GM10248 (cell line): ENCODE measurements at places on chromosomes 1 and 21.
A peak's percentile ranks its signal among the peaks of the same experiment; 100 is the strongest.

DNA sequence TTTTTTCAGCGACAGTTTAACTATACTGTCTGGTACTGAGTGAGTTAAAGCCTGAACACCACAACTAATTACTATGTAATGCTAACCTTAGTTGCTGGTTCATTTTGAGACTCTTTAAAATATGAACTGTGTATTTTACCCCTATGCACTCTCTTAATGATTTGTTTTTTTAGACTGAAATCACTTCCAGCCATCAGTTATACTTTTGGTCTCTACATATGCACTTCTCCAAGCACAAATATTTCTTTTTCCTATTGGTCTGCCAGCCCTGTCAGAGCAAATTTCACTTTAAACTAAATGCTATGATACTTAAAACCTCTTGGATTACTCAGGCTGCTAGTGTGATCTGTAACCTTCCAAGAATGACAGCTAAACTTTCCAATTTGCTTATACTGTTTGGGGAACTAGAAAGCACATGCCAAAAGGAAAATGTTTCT, 38.1 kb upstream of the SCYL3 start:
- DNase-seq, result no peak

- DNase-seq, result no peak
Measured at GRCh38 chr1:207328004-207328403, 6.5 kb downstream of the CD55 start.

- DNase-seq, result no peak
Measured at GRCh38 chr1:245585252-245585959, 430.6 kb downstream of the KIF26B start.

DNA sequence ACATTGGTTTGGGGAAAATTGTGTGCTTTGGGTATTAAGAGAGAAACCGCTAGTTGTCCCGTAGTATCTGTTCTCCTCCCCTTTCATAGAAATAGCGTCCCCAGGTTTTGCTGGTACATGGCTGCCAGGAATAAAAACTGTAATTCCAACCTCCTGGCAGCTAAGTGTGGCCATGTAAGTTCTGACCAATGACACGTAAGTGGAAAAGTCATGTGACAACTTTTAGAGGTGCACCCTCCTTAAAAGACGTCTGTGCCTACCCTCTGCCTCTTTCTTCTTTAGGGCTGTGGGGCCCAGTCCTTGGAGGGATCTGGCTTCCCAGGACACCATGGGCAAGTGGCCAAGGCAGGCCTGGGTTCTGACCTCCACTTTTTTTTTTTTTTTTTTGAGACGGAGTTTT, 59.3 kb downstream of the UMODL1 start:
- no peak for DNase-seq

GRCh38 chr1:204649721-204650521, 35.6 kb downstream of the LRRN2 start:
- DNase-seq, result no peak

DNA sequence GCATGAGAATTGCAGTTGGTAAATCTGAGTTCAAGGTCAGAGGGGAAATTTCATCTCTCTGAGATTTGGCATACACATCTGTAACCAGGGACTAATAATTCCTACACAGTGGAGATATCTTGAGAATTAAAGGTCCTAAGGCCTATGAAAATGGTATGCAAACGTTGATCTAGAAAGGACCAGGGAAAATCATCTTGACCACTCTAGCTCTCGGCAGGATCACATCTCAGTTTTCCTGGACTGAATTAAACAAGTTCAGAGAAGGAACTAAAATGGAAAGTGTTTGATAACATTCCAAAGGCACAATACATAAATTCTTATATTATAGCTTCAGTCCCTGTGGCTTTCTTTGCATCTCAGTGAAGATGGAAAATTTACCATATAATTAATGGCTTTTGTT, 28.5 kb upstream of the SIPA1L2 start:
- no peak for DNase-seq

- no peak for DNase-seq
Measured at GRCh38 chr1:224980181-224980580, 50.7 kb downstream of the DNAH14 start.

DNA sequence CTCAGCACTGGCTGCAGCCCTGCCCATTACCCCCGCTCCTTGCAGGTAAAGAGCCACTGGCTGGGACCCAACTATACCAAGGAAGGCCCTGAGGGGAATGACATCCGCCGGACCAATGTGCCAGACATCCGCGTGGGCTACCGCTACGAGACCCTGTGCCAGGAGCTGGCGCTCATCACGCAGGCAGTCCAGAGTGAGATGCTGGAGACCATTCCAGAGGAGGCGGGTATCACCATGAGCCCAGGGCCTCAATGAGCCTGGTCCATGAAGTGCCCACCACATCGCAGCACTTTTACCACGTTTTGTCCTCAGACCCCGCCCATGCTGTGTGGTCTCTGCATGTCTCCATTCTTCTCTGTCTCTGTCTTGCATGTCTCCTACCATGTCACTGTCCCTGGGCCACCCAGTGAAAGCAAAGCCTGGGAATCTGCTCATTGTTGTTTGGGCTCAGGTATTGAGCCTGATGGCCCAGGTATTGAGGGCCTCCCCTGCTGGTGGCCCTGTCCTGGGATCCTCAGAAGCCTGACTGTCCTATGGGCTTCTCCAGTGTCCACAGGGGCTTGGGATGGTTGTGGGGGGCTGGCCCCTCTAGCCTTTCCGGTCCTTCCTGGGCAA, 11.4 kb downstream of the AMPD2 start:
- DNase-seq, result peak; percentile 11

DNA sequence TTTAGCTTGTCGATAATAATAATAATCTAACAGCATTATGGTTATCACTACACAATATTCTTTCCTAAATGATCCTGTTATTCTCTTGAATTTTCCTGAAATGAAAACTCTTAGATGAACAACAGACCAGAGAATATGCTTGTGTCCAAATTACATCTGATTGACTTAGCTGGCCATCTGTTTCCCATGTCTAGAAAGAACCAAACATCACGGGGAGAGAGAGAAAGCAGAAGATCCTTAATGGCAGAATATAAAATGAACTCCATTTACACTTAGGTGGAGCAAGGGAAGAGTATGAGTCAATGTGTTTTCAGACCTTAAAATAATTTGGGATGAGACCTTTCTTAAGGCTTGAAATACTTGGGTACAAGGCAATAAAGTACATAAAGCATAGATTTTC, 162.2 kb downstream of the DSCAM start:
- DNase-seq, result no peak

GRCh38 chr1:244444854-244445253, 6.9 kb downstream of the ADSS2 start:
- no peak for DNase-seq

- DNase-seq, result no peak
Measured at GRCh38 chr1:225595452-225595851, 57.5 kb downstream of the ENAH start.

DNA sequence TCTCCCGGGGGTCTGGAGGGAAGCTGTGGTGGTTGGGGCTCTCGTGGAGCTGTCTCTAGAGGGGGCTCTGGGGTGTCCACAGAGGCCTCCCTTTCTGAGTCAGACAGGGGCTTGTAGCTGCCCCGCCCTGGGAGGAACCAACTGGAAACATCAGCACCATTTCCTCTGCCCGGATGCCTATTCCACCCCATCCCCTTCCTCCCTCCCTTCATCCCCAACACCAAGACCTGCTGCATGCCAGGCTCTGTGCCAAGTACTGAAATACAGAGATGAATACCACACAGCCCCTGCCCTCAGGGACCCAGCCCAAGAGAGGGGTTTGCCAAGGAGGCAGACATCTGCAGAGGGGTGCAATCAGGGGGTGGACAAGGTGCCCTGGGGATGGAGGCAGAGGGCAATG, 125.6 kb upstream of the ADAR start:
- DNase-seq, result no peak

DNA sequence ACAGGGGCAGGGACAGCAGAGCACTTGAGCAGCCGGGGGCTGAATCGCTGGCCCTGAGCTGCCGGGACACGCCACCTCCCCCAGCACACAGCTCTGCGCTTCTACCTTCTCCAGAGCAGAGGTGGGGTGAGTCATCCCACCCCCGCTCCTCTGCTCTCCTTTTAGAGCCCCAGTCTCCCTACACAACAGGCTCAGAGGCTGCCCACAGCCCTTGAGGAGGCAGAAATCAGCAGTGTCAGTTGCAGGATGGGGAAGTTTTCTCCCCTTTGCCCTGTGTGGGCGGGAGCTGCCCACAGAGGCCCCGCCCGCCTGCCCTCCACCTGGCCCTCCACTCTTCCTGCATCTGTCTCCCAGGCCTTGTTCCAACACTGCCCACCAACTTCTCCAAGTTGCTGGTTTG, 94.6 kb downstream of the STUM start:
- peak; percentile 87 for DNase-seq

DNA sequence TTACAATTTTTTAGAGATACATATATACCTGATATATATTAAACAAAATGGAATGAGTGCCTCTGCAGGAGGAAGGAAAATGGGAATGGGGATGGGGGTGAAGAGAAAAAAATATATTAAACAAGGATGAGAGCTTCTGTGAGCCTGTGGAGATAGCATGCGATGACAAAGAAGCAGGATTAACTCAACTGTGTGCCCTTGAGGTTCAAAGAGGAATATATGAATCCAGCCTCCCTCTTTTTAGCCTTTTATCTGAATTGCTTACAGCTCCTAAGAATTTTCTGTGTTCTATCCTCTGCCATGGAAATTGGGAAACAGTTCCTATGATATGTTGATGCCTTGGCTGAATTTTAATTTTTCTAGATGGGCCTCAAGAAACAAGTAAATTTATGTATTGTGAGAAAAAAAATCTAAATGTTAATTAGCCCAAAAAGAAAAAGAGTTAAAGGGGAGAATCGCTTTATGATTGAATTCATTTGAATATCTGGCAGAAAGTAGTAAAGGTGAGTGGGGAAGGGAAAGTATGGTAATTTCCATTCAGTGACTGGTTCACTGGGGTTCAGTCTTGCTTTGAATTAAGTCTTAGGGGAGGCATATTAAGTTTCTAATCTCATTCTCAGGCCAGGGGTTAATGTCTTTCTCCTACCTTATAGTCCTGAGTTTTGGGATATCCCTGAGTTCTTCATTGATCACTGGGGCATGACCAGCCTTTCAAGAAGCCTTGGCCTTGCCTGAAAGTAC, 106.3 kb upstream of the HMCN1 start:
- no peak for DNase-seq

GRCh38 chr1:179372160-179372559, 6.4 kb downstream of the AXDND1 start:
- no peak for DNase-seq

GRCh38 chr1:15148941-15149340, 4.6 kb upstream of the TMEM51 start:
- DNase-seq, result no peak

GRCh38 chr1:238457610-238458009, 566.9 kb upstream of the ZP4 start:
- DNase-seq, result no peak

DNA sequence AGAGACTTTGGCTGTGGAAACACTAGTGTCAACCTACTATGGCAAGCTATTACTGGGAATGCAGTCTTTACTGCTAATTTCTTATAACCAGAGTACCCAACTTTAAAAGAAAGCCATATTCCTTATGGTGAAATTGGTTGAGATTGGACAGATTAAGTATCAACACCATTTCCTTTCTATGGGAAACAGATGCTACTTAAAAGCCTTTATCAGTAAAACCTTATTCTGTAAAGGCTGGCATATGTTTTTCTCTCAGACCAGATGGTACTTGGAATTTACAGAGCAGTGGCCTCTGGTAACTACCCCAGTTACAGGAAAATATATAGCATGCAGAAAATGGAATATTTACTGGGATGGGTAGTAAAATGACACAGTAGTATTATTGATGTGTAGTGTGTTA, 18.8 kb downstream of the IFI44 start:
- DNase-seq, result no peak

GRCh38 chr1:62912028-62912638, 128.2 kb downstream of the ATG4C start:
- no peak for DNase-seq

- no peak for DNase-seq
Measured at GRCh38 chr1:204084247-204084772, 11.4 kb downstream of the SOX13 start.

- DNase-seq, result no peak
Measured at GRCh38 chr1:7374563-7375160, 396.4 kb upstream of the VAMP3 start.

DNA sequence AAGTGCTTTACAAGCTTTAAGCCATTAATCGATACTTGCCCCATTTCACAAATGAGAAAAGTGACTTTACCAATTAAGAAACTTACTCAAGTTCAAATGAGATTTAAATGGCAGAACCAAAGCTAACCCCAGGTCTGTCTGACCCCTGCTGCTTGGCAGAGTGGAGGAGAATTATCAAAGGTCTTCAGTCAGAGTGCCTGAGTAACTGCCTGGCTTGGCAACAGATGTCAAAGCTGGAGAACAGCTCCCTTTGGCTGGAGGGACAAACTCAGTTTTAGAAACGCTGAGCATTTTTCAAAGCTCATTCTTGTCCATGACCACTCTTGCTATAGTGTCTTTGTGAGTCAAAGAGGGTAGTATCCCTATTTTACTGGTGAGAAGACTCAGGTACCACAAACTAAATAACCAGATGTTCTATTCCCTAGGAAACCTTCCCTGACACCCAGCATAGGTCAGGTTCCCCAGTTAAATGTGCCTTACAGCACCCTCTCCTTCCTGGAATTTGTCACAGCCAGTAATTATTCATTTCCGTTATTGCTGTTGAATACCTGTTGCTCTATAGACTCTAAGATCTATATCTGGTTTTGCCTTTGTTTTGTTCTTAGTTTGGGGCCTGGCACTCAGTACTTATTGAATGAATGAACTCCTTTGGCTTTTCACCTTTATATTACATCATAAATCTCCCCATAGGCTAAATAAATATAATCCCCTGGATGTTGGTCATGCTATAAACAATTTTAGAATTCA, 5.0 kb upstream of the BCAR3 start:
- no peak for DNase-seq

DNA sequence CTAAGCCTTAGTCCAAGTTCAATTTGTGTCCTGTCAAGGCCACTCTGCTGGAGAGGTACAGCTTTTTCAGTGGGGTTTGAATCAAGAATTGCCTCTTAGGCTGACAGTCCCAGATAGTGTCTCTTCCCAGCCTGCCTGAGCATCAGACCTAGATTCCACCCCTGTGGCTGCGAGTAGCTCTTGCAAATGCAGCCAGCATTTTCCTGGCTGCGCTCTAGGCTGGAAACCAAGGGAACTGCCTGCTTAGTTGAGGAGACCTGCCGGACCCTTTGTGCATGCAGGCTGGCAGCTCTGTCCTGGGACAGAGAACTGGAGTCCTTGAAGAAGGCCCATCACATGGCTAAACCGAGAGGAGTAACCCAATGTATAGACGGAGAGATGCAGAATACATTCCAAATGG, 293.7 kb downstream of the PCP4 start:
- no peak for DNase-seq

DNA sequence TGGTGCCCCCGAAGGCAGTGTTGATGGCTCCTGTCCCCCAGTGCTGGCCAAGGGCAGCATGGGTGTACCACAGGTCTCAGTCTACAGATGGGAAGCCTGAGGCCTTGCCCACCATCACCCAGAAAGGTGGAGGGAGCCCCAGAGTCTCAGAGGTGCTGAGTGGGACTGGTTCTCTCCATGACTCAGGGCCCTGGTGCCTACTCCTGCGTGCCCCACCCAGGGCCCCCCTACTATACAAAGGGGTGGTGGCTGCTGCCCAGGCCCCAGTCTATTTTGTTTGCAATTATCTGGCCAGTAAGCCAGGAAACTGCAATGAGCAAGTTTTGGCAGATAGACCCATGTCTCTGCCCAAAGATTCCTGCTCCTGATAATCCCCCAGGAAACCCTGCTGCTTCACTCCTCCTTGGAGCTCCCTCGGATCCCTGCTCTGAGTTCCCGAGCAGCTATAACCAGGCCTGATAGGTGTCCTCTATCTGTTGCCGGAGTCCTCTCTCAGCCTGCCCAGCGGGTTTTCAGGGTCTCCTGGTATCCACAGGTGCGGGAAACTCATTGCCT, 41.7 kb downstream of the EDN2 start:
- DNase-seq, result no peak
